Brain (organoid and tissue), 16 donors: ENCODE measurements at places on chromosomes 2 and 18. TPM values are rescaled to one million over a fixed set of nuclear protein-coding genes. Genes with fewer than 3 reads are reported as not detected.

ATP6V1C2 gene
- 0.75 TPM for polyA plus RNA-seq

ACTG2 gene
- 1.6 TPM for polyA plus RNA-seq

ABCB11 gene
- not detected for polyA plus RNA-seq

GALNT3 gene
- 5.3 TPM for polyA plus RNA-seq

PTH2R gene
- polyA plus RNA-seq, result 0.37 TPM

DRC1 gene
- 0.88 TPM for polyA plus RNA-seq

STARD6 gene
- polyA plus RNA-seq, result 0.75 TPM

SLC11A1 gene
- 1.7 TPM for polyA plus RNA-seq

CUL3 gene
- 50.3 TPM for polyA plus RNA-seq

CLHC1 gene
- 1.5 TPM for polyA plus RNA-seq

SLC5A7 gene
- not detected for polyA plus RNA-seq

C1QL2 gene
- 5.2 TPM for polyA plus RNA-seq

ACTR1B gene
- 88.0 TPM for polyA plus RNA-seq

STK17B gene
- polyA plus RNA-seq, result 1.5 TPM

WNT10A gene
- polyA plus RNA-seq, result 0.58 TPM

GRP gene
- polyA plus RNA-seq, result 1,113 TPM

FAP gene
- polyA plus RNA-seq, result 0.32 TPM

CXCR4 gene
- polyA plus RNA-seq, result 89.1 TPM

ANXA4 gene
- polyA plus RNA-seq, result 13.8 TPM

CCL20 gene
- not detected for polyA plus RNA-seq

C2orf76 gene
- 13.4 TPM for polyA plus RNA-seq

ZNF521 gene
- polyA plus RNA-seq, result 2.1 TPM

DLGAP1 gene
- polyA plus RNA-seq, result 8.0 TPM

CKAP2L gene
- polyA plus RNA-seq, result 11.8 TPM

CLEC4F gene
- polyA plus RNA-seq, result not detected

CRYGB gene
- polyA plus RNA-seq, result not detected

SERPINB7 gene
- polyA plus RNA-seq, result not detected

SNED1 gene
- 3.6 TPM for polyA plus RNA-seq

CCDC74A gene
- 32.3 TPM for polyA plus RNA-seq

ELAC1 gene
- polyA plus RNA-seq, result 5.2 TPM

LYG2 gene
- polyA plus RNA-seq, result not detected

E2F6 gene
- 14.9 TPM for polyA plus RNA-seq

ALLC gene
- not detected for polyA plus RNA-seq

SERPINB12 gene
- not detected for polyA plus RNA-seq

CDK15 gene
- polyA plus RNA-seq, result not detected

ALK gene
- 0.41 TPM for polyA plus RNA-seq

MARCHF7 gene
- polyA plus RNA-seq, result 13.1 TPM

UNC80 gene
- polyA plus RNA-seq, result 2.5 TPM

HAAO gene
- polyA plus RNA-seq, result 2.2 TPM

CAPN14 gene
- not detected for polyA plus RNA-seq

HMSD gene
- polyA plus RNA-seq, result 5.3 TPM

FN1 gene
- 172 TPM for polyA plus RNA-seq

GALNT5 gene
- polyA plus RNA-seq, result not detected

MEP1B gene
- not detected for polyA plus RNA-seq

ELP2 gene
- polyA plus RNA-seq, result 49.6 TPM

TMEM150A gene
- 5.6 TPM for polyA plus RNA-seq

GYPC gene
- polyA plus RNA-seq, result 12.9 TPM

MRPL33 gene
- 115 TPM for polyA plus RNA-seq
